Forelimb muscle (tissue), 1 donor: ENCODE measurements at places on chromosomes 2 and 18.

DNA sequence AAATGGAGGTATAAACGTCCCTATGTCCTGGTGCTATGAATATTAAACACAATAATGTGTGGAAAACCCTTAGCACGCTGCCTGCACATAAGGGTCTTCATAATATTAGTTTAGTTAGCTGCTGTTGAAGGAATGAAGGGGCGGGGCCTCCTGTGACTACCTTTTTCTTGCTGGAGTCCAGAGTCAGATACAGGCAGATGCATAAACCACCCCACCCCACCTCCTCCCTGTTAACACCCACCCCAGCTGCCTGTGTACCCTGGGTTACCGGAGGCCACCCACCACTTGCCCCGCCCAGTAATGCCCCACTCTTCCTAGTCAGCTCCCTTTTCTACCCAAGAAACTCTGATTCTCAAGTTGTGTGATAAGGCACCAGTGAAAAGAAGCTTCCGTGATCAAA lies 158.4 kb downstream of the EN1 start:
- no peak for DNase-seq

DNA sequence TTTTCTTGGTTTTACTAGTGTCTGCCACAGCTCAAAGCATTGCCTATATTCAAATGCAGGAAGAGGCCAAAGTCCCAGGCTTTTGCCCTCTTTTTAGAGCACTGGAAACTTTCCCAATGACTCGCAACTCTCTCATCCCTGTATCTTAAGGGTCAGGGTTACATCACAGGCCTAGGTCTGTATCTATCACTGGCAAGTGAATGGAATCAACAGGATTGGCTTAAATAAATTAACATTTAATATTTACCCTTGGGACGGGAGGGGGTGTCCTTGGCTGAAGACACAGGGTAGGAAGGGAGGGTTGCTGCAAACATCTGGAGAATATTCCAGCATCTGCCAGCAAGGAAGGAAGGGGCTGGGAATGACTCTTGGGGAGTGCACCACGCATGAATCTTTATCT lies 242.6 kb downstream of the SLC4A3 start:
- DNase-seq: no peak

- DNase-seq: no peak
Measured at GRCh38 chr2:101773137-101773536, 75.6 kb downstream of the MAP4K4 start.

DNA sequence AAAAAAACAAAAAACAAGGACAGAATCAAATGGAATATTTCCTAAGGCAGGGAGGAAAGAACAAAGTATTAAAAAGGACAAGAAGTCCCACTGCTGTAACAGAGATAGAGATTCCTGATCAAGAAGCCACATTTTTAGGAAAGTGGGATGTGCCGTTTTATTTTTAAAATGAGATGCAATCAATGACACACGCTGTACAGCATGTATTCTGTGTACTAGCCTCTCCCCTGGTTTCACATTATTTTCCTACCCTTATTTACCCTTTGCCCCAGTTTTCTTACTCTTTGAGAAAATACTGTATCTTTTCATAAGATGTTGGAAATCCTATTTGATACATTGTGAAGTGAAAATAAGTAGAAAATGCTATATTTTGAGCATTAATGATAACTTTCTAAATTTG lies 45.8 kb downstream of the E2F6 start:
- DNase-seq: no peak

GRCh38 chr2:159251296-159252173 lies 35.0 kb downstream of the WDSUB1 start:
- DNase-seq: no peak

- no peak for DNase-seq
Measured at GRCh38 chr18:2656981-2657512, 1.5 kb downstream of the SMCHD1 start.

GRCh38 chr2:10548626-10549025 lies 100.5 kb upstream of the ODC1 start:
- no peak for DNase-seq
